Bronchial smooth muscle cell (primary cell): ENCODE measurements at places on chromosomes 12 and 14. TPM values are rescaled to one million over a fixed set of nuclear protein-coding genes. Genes with fewer than 3 reads are reported as not detected.

Gene NOS1
- total RNA-seq, result not detected in 2 replicates

Gene SLC17A8
- total RNA-seq, result 0.16 TPM in 1 of 2 replicates, not detected in the other

Gene AHNAK2
- total RNA-seq, result 137 and 171 TPM in 2 replicates

Gene GPR137C
- 0.43 and 0.79 TPM in 2 replicates for total RNA-seq

Gene HOXC10
- not detected in 2 replicates for total RNA-seq

Gene PHC1
- 6.8 and 16.6 TPM in 2 replicates for total RNA-seq

Gene LHX5
- total RNA-seq, result not detected in 2 replicates

Gene SERPINA3
- 0.32 and 8.7 TPM in 2 replicates for total RNA-seq

Gene CLEC7A
- not detected in 2 replicates for total RNA-seq

Gene DAAM1
- 7.1 and 13.4 TPM in 2 replicates for total RNA-seq
